ENCODE measurements at places on chromosomes 2 and 18. TPM values are rescaled to one million over a fixed set of nuclear protein-coding genes. Genes with fewer than 3 reads are reported as not detected.
A peak's percentile ranks its signal among the peaks of the same experiment; 100 is the strongest.

DNA sequence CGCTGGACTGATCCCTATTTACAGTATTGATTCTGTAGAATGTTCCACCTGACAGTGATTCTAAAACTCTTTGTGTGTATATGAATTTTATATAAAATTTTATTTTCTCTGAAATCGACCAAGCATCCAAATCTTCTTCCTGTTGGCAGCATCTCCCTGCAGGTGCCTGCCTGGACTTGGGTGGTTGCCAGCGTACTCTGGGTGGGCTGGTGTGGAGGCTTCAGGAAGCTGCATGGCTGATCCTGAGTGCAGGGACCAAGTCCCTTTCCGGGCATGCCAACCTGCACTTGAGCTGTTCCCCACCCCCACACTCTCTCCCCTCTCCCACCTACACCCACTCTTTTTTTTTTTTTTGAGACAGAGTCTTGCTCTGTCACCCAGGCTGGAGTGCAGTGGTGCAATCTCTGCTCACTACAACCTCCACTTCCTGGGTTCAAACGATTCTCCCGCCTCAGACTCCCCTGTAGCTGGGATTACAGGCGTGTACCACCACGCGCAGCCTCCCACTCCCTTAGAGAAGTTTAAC lies 53.2 kb upstream of the ALKAL2 start:
- H3K4me3 ChIP-seq, result no peak overlapping the region
- H3K27me3 ChIP-seq, result peaks cover 6% of the 10 kb centered on the region
- H3K27ac ChIP-seq, result no peak overlapping the region
- H3K36me3 ChIP-seq, result no peaks in the 10 kb centered on the region

DNA sequence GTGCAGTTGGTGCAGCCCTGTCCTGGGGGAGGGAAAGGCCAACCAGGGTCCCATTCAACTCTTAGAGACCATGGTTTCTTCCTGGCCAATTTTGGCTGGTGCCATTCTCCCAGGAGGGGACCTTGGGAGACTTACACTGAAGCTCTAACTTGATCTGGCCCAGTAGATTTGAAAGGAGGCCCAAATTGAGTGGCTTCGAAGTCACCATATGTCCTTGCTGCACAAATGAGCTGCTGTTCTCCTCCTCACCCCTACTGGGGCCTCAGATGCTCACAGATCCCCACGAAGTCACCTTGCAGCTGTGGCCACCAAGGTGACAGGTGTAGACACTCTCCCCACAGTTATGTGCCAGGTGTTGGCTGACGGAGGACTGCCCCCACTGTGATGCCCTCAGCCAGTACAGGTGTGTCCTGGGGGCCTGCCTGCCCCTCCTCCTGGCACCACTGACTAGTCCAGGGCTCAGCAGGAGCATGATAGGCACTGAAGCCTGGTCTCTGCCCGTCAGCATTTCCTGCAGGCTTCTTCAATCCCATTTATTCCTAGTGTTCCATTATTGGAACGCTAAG lies 4.7 kb upstream of the C2orf72 start:
- peaks cover 8% of the 10 kb centered on the region for H3K27me3 ChIP-seq
- no peak for DNase-seq
- H3K36me3 ChIP-seq, result no peaks in the 10 kb centered on the region

- H3K4me3 ChIP-seq, result no peak overlapping the region
- no peaks in the 10 kb centered on the region for H3K27me3 ChIP-seq
- no peak for DNase-seq
- H3K36me3 ChIP-seq, result no peaks in the 10 kb centered on the region
- H3K4me1 ChIP-seq, result no peaks in the 10 kb centered on the region
These were observed 373.4 kb downstream of the LPIN1 start for GRCh38 chr2:12119841-12120240.

NT5C1B gene
- not detected for total RNA-seq

DNA sequence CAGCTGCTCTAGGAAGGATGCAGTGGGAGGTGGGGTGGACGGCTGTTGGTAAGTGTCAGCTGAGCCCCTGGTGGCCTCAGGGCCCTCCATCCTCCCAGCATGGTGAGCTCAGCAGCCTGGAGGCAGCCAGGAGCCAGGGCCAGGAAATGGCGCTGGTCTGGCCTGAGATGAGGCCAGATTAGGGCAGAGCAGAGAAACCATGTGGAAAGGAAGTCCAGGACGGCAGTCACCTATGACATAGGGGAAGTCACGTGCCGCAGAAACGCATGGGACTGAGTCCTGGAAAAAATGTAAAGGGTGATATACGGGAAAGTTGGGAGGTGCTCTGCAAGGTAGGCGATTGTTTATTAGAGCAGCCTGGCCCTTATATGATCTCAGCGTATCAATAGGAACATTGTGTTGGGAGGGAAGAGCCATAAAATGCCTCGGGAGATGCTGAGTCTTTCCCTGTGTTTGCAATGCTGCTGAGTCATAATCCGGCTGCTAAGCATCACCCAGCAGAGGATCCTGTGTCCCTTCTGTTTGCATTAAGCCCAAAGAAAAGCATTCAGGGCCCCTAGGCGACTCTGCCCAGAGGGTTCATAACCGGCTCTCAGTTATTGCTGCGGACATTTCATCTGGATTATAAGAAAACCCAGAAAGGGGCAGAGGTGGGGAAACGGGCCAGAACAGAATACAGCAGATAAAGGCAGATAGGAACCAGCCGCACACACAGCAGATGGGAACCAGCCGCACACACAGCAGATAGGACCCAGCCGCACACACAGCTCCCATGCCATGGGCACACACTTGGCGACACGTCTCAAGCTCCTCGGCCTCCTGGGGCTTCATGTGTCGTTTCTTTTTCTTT lies 30.3 kb upstream of the B3GNT7 start:
- no peak overlapping the region for H3K27ac ChIP-seq
- no peaks in the 10 kb centered on the region for H3K4me1 ChIP-seq
- no peak for DNase-seq
- H3K27me3 ChIP-seq, result no peaks in the 10 kb centered on the region
- no peaks in the 10 kb centered on the region for H3K36me3 ChIP-seq

- H3K36me3 ChIP-seq, result no peaks in the 10 kb centered on the region
- no peak overlapping the region for H3K4me3 ChIP-seq
- DNase-seq, result no peak
- no peak overlapping the region for H3K27ac ChIP-seq
- H3K4me1 ChIP-seq, result no peaks in the 10 kb centered on the region
- no peaks in the 10 kb centered on the region for H3K27me3 ChIP-seq
These were observed 25.6 kb downstream of the GCA start for GRCh38 chr2:162369551-162369950.

- H3K4me1 ChIP-seq, result no peaks in the 10 kb centered on the region
- no peak overlapping the region for H3K27ac ChIP-seq
- H3K36me3 ChIP-seq, result no peaks in the 10 kb centered on the region
- H3K27me3 ChIP-seq, result no peaks in the 10 kb centered on the region
- no peak overlapping the region for H3K4me3 ChIP-seq
- no peak for DNase-seq
These were observed 145.1 kb downstream of the B3GNT2 start for GRCh38 chr2:62340994-62341484.

DNA sequence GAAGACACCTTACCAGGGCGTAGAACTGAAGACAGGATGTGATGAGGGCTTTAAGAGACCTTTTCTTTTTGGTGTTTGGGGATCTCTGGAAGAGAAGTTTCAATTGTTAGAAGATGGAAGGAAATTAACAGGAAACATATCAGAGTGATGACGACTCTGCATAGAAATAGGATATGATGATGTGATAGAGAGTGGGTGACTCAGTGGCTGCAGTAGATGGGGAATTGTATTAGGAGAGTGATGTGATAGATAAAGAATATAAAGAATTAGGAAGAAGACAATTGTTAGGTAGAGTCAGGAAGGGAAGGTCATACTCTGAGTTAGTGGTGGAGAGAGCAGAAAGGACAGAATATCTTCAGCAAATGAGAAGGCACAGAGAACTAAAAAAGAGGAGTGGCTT lies 593.9 kb downstream of the NYAP2 start:
- H3K36me3 ChIP-seq, result no peaks in the 10 kb centered on the region
- H3K4me3 ChIP-seq, result no peak overlapping the region
- no peak for DNase-seq

GRCh38 chr2:17804358-17804757 lies 11.9 kb upstream of the MSGN1 start:
- no peaks in the 10 kb centered on the region for H3K4me1 ChIP-seq
- no peak for DNase-seq
- no peaks in the 10 kb centered on the region for H3K36me3 ChIP-seq
- H3K27me3 ChIP-seq, result no peaks in the 10 kb centered on the region

LRRC30 gene
- total RNA-seq, result not detected

MARCO gene
- not detected for total RNA-seq

GRCh38 chr18:49726675-49726963 lies 86.7 kb downstream of the ACAA2 start:
- no peaks in the 10 kb centered on the region for H3K36me3 ChIP-seq
- no peaks in the 10 kb centered on the region for H3K27me3 ChIP-seq
- H3K27ac ChIP-seq, result no peak overlapping the region
- H3K4me1 ChIP-seq, result peaks cover 4% of the 10 kb centered on the region

DNA sequence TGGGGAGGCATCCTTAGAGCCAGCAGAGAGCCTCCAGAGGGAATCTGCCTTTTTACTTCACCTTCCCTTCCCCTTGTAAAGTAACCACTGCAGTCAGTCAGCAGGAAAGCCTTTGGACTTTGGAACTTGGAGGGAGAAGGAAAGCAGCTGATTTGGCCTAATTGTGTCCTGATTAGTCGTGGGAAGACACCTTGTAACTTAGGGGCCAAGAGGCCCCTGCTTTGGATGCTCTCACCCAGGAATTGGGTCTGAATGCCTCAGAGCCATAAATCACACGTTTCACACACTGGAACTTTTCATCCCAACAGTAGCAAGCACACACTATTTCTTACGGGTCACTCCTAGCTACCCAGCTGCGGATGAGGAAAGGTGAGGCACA lies 81.0 kb upstream of the PPM1B start:
- H3K27ac ChIP-seq, result peak overlapping the region; percentile 23
- H3K36me3 ChIP-seq, result no peaks in the 10 kb centered on the region
- peaks cover 10% of the 10 kb centered on the region for H3K4me1 ChIP-seq
- peak overlapping the region; percentile 86 for H3K4me3 ChIP-seq
- H3K27me3 ChIP-seq, result no peaks in the 10 kb centered on the region
- DNase-seq, result no peak

IL1F10 gene
- total RNA-seq, result not detected

SLC4A5 gene
- total RNA-seq, result 11.5 TPM

NAT8 gene
- total RNA-seq, result not detected

SERPINB11 gene
- total RNA-seq, result not detected

DNA sequence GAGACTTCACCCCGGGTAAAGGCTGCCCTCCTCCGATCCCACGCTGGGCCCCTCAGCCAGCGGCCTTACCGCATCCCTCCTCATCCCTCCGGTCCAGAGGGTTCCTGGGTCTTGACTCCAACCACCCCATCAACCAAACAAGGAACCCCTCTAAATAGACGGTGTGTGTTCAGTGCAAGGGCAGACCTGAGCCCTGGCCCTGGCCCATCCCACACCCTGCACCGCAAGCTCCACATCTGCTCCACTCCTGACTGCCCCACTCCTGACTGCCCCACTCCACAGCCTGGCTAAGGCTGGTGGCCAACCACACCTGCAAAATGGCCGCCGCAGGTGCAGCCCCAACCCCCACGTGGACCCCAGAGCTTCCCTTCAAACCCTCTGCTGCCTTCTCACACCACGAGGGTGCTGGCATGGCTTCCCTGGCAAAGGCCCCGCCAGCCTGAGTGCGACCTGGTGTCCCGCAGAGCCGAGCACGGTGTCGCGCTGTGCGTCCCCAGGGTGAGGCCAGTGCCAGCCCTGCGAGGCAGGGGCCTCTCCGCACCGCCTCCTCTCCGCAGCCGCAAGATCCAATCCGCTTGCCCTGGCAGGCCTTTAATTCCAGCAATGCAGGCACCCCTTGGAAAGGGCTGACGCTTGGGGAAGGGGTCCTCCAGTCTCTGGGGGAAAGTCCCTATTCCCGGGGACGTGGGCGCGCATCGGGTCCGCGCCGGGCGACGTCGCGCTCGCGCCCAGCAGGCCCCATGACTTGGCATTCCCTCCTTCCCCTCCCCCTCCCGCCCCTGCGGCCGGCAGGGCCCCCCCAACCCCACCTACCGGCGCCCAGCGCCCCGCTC lies 1.5 kb downstream of the KIF1A start:
- H3K27me3 ChIP-seq, result peaks cover 19% of the 10 kb centered on the region
- peaks cover 8% of the 10 kb centered on the region for H3K4me1 ChIP-seq
- no peak overlapping the region for H3K4me3 ChIP-seq
- H3K27ac ChIP-seq, result no peak overlapping the region
- no peaks in the 10 kb centered on the region for H3K36me3 ChIP-seq
- DNase-seq, result no peak

DNA sequence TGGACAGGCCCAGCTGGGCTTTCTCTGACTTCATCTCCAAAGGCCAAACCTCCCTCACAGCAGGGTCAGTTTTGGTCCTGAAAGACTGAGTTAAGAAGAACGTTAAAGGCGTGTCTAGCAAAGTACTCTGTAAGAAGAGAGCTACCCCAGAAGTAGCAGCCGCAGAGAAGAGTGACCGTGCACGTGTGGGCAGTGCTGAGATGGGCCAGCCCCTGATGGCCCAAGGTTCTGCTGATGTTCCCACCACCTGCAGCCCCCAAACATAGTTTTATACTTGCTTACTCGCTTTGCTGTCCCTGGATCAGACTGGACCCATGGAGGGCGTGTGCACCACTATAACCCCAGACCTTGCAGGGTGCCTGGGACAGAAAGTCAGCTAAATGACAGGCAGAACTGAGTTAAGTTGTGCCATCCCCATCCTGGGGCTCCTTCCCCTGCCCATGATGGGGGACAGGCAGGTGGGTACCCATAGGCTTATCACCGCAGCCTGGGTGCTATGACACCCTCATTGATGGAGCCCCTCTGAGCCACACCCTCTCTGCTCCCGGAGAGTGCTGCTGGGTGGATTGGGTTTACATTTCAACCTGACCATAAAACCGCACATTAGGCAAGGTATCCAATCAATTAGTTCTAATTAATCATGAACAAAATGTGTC lies 367.3 kb upstream of the HS6ST1 start:
- no peak for DNase-seq
- no peaks in the 10 kb centered on the region for H3K36me3 ChIP-seq
- no peak overlapping the region for H3K27ac ChIP-seq
- H3K4me1 ChIP-seq, result no peaks in the 10 kb centered on the region
- H3K27me3 ChIP-seq, result no peaks in the 10 kb centered on the region

GRCh38 chr2:189952536-189953109 lies 109.9 kb downstream of the MSTN start:
- no peak for DNase-seq
- H3K36me3 ChIP-seq, result no peaks in the 10 kb centered on the region
- H3K4me3 ChIP-seq, result no peak overlapping the region
- no peak overlapping the region for H3K27ac ChIP-seq
- H3K27me3 ChIP-seq, result no peaks in the 10 kb centered on the region

DNA sequence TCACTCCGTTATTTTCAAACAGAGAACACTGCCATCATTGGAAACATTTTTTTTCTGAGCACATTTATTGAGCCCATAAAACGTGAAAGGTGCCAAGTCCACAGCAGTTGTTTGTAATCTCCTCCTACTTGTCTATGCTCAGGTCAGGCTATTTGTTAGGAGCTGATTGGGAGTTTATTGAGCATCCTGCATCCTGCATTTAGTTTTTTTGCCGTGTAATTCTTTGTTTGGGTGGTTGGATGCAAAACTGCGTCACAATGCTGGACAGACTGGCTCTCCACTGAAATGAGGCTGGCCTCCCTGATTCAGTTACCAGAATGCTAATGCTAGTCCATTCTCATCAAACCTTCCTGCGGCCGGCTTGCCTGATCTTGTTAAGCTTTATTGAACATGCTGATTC lies 71.4 kb downstream of the RAPGEF4 start:
- H3K4me3 ChIP-seq, result no peak overlapping the region
- H3K4me1 ChIP-seq, result no peaks in the 10 kb centered on the region
- H3K36me3 ChIP-seq, result no peaks in the 10 kb centered on the region
- no peaks in the 10 kb centered on the region for H3K27me3 ChIP-seq
- no peak overlapping the region for H3K27ac ChIP-seq

COL6A3 gene
- 2.1 TPM for total RNA-seq
